ENCODE measurements at places on chromosomes 7 and 10.

DNA sequence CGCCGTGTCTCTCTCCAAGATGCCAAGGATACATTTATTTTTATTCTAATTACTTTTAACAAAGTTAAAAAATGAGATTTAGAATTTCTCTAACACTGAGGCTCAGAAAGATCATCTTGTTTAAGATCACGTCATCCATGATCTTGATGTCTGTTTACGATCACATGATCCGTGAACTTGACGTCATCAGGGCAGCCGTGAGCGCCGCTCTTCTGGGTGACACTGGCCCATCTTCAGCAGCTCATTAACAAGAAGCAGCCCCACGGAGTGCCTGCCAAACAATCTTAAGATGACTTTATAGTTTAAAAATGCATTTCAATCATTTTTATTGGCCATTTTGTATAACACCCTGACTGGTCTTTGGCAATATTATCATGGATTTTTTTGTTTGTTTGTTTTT is 291.1 kb upstream of the PRKCQ start:
- DNase-seq: no peak

- DNase-seq: no peak
Observed at GRCh38 chr7:92809397-92809759, 27.0 kb downstream of the CDK6 start.

DNA sequence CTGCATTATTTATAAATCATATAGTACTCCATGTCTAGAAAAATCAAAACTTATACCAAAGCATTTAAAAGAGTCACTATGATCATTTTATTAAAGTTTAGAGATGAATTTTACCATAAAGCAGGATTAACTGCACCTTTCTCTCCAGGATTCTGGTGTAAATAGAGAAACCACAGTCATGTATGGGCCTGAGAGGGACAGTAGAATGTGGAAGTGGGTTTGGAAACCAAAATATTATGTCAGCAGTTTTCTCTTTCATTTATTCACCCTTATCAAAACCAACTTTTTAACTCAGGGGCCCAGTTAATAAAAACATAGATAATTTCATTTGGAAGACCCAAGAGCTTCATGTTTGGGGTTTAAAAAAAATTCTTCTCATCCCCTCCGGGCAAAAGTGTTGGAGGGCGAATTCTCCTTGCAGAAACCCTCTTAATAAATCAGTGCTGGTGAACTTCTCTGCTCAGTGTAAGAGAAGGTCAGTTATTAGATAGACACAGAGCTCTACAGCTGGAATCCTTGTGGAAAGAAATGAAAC is 266.2 kb downstream of the CREB5 start:
- DNase-seq: no peak

DNA sequence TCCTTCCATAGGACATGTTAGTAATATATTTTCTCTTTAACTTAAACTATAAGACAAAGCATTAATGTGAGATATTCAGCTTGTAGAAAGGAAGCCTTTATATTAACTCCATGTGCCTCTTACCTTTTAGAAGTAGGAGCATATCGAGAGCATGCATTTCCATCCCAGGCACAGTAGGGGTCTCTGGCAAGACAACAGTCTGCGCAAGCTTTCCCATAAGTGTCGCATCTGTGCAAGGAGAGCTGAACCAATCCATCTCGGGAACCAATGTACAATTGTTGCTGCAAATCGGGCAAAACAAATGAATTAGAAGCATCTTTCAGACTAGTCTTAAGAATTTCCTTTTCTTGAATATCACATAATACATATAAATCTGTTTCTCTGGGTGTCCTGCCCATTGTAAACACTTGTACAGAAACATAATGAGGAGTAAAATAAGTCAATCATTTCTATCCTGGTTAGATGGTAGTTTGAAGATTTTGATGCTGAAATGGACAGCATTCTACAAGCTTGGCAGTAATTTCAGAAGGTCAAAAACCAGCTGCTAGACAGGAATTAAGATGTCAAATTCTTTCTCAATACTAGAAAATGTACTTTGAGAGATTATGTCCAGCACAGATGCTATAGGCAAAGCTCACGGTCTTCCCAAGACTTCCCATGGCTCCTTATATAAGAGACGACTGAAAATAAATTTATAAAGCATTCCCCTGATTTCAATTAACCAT is 171.8 kb downstream of the SEMA3D start:
- no peak for DNase-seq

GRCh38 chr7:100951172-100951571 is 1.8 kb downstream of the MUC3A start:
- no peak for DNase-seq

DNA sequence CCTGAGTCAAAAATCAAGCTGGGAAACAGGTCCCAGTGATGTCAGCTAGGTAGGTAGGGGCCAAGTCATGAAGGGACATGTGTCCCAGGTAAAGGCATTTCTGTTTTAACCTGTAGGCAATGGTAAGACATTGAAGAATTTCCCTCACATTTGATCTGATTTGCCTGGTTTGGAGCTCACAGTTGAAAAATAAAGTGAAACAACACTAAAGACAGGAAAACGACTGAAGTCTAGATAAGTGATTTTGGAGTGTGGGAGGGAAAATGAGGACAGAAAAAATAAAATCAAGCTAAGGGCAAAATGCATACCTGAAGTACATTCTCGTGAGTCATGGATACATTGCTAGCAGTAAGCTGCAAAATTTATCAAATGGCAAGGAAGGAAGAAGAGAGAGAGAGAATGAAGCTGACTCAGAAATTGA is 169.9 kb downstream of the SKIDA1 start:
- DNase-seq: no peak

DNA sequence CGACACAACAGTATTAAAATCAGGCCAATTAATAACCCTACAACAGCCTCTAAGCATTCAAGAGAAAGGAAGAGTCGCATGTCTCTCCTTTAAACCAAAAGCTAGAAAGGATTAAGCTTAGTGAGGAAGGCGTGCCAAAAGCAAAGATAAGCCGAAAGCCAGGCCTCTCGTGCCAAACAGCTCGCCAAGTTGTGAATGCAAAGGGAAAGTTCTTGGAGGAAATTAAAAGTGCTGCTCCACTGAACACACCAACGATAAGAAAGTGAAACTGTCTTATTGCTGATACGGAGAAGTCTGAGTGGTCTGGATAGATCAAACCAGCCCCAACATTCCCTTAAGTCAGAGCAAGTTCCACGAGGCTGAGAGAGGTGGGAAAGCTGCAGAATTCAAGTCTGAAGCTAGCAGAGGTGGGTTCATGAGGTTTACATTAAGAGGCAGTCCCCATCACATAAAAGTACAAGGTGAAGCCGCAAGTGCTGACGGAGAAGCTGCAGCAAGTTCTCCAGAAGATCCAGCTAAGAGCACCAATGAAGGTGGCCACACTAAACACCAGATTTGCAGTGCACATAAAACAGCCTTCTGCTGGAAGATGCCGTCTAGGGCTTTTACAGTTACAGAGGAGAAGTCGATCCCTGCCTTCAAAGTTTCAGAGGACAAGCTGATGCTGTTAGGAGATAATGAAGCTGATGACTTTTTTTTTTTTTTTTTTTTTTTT is 194.8 kb downstream of the MAD1L1 start:
- DNase-seq: no peak

DNA sequence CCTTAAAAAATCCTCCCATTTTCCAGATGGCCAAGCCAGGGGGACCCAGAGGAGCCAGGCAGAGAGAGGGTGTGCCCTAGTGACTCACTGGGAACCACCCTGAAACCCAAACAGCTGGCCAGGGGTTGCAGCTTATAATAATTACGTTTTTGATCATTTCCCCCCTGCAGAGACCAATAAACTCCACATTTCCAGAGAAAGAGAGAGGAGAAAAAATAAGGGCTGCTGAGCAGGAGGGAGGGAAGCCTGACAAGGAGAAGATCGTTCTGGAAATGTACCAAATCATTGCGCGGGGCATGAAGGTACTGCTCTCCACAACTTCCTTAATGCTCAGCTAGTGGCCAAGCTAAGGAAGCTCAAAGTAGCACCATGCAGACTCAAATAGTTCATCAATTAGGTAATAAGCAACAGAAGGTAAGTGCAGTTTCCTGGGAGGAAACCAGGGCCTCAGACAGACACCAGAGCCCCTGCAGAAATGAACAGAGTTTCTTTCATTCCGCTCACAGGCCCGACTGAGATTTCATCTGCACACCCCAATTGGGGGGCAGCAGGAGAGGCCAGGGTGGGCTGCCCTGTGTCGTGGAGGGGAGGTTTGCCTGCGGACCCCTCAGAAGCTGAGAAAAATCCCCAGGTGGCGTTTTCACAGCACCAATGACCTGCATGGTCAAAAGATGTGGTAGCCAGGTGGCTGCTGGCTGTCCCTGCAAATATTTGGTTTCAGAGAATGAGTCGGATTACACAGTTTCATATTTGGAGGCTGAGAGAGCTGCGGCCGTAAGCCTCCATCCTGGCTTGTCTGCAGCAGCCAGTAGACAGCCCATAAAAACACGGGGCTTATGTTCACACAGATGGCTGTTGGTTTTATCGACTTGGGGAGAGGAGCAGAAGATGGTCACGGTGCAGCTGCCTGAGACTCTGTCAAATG is 153.2 kb upstream of the LYZL2 start:
- no peak for DNase-seq

- DNase-seq: no peak
Observed at GRCh38 chr7:3650844-3651243, 349.8 kb downstream of the SDK1 start.

DNA sequence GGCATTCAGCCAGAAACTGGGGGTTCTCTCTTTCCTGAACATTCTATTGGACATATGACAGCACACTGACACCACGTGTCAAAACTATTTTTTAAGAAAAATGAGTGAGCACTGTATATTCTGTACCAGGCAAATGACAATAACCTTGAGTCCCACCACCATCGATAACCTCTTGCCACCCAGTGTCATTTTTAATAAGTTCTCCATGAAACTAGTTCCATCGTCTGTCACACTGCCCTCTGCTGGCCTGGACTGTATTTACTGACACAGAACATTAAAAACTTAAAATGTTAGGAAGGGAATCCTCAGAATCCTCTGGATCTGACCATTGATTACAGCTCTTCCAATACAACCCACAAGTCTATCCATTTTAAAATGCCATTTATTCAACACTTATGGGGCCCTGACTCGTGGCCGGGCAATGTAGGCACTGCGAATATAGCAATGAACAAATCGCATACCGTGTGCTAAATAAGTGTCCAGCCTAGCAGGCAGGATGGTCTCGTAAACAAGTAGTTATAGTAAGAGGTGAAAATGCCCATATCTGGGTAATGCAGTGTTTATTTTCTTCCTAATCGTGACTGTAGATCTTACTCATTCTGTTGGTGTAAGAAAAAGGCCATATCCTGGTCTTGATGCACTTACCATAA is 35.9 kb upstream of the CACNB2 start:
- peak; percentile 14 for DNase-seq

- DNase-seq: no peak
Observed at GRCh38 chr10:19908991-19909696, 92.9 kb downstream of the PLXDC2 start.

DNA sequence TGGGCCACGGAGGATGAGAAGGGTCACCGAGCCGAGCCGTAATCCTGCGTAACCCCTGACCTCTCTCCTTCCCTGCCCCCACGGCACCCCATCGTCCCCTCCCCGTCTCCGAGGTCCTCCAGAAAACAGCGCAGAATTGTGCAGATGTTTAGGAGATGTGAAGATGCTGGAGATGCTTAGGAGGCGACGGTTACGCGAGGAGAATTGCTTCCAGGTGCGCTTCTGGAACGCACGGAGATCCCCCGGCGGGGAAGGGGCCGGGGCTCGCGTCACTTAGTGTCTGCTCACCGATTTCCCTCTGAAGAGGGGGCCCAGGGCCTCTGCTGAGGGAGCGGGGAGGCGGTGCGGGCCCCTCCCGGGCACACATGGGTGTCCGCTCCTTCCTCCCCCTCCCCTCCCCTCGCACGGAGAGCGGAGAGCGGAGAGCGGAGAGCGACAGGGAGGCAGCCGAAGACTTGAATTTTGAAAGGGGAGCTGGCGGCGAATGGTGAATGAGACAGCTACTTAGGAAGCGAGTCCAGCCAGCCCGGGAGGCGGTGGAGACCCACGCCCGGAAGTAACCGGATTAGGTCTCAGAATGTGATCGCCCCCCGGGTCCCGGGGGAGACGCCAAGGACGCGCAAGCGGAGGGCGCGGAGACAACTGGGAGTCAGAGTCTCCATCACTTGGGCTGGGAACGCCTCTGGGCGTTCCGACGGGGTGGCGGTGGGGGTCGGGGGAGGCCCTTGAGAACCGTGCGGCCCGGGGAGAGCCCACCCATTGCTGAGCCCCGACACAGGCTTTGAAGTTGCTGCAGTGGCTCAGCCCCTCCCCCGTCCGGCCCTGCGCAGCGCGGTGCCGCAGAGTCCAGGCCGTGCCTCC is 8.7 kb upstream of the EN2 start:
- no peak for DNase-seq

DNA sequence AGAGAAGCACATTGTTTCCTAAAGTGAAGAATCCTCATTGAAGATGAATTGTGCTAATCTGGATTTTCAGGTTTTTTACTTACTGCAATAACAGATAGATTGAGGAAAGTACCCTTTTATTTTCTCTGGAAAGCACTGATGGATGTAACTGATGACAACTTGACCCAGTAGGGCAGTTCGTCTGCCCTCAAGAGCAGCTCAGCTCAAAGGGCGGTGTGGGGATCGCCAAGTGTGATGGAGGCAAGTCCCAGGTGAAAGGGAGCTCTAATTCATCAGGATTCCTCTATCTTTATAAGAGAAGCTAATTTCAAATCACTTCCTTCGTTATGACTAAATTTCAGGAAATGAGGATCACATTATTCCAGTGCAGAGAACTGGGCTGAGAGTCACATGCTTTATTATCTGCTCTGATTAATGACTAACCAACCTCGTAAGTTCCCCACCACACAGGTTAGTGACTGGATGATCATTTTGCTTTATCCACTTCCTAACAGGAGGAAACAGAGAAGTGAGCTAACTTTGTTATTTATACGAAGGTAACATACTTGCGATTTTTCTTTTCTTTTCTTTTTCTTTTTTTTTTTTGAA is 98.8 kb downstream of the PFKFB3 start:
- no peak for DNase-seq

DNA sequence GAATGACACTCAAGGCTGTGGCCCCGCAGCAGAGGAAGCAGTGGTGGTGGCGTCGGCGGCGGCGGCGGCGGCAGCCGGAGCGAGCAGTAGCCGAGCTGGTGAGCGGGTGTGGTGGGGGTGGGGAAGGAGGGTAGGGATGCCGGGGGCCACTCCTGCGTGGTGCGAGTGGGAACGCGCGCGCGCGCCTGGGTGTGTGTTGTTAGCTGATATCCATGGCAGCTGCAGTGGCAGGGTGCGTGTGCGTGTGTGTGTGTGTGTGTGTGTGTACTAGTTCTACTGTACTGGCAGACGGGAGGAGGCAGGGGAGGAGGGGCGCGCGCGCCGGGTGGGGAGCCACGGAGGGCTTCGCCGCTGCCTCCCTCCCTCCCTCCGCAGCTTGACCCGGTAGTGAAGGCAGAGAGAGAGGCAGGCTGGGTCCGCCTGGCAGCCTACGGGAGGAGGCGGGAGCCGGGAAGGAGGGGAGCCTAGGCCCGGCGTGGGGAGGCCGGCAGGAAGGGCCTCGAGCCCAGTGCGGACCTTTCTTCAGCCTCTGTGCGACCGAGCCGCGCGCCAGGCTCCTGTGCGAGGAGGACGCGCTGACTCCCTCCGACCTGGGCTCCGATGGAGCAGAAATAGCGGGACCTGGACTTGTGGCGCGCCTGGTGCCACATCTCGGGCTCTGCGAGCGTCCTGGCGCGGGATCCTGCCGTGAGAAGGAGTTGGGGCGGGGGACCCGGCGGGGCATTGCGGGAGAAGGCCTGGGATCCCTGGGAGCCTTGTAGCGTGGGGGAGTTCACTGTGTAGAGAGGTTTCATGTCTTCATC is at the start of gene MAGI2:
Gene MAGI2, minus strand, starts transcription at position 110 of the 803 bp plus-strand sequence. CDS start 347 bp downstream, outside the sequence.
- DNase-seq: no peak

Data from 8988T (cell line).